Suprapubic skin (tissue), 4 donors: ENCODE measurements at places on chromosomes 12 and 14. TPM values are rescaled to one million over a fixed set of nuclear protein-coding genes. Genes with fewer than 3 reads are reported as not detected.
A peak's percentile ranks its signal among the peaks of the same experiment; 100 is the strongest.

GRCh38 chr14:55332654-55333570 lies 61.7 kb downstream of the FBXO34 start:
- no peak for DNase-seq

GRCh38 chr12:6540181-6540877 lies 6.0 kb downstream of the GAPDH start:
- peak; percentile 97 for DNase-seq

DNA sequence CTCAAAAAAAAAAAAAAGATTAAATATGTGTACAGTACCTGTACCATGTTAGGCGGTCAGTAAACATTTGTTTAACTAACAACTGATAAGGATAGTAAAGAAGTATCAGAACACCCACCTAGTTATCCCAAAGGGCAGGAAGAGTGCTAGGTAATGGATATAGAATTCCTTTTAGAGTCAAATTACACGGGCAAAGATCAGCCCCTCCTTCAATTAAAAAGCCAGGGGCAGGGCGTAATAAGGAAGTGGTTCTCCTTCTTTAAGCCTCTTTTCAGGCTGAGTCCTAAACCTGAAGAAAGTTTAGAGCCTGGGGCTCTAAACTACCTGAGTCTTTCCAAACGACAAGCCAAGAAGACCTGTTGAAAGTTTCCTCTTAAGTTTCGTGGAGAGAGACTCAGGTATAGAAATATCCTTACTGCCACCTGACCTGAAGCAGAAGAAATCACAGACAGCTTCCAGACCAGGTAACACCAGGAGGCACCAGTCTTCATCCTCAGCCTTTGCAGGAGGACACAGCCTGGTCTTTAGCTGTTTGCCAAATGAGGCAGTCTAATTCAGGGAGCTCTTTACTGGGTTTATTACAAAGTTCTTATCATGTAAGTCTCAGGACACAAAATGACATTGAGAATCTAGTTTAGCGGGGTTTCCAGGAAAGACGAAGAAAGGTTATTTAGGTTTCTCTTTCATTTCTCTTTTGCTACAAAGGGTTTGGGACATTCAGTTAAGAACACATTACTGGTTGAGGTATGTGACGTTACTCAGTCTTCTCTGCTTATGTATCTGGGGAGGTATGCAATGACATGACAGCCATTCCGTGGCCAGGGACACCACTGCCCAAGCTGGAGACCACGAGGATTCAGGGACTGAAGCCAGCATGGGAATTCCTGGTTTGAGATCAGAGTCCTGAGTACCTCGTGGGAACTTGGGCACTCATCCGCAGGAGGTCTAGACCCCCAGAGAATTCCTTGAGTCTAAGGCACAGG lies at the start of gene BCL2L14:
Gene BCL2L14 (plus strand): TSS at position 266 of the 983 bp plus-strand sequence. CDS start 8,367 bp downstream, outside the sequence.
- DNase-seq = no peak

DNA sequence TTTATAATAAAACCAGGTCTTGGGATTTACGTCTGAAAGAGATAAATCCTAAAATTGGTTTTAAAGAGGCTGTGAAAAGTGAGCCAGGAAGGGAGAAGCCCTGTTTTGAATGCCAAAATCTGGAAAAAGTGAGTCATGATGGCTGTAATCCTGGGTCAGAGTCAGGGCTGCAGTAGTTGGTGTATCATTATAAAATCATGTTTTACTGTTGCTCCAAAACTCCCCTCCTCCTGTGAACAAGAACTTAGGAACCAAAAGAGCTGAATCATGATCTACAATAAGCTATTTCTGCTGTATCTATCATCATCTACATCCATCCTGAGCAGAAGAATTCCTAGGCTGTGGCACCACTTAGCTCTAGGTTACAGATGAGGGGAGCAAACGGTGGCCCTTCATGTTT lies 79.3 kb downstream of the LMO3 start:
- no peak for DNase-seq

DNA sequence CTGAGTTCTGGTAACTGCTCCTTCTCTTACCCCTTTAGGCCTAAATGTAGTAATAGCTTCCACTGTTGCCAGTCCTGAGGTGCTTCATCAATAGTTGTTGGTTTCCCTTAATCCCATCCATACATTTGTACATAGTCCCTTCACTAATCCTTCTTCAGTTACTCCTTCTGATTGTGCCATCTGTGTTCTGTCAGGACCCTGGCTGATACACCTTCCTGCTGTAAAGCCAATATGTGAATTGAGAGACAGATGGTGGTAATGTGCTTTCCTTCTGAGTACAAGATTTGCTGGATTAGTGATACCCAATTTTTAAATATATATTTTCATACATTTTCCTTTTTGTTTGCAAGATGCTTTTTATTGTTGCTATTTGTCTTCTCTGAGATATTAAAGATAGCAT lies 66.4 kb downstream of the OTOGL start:
- DNase-seq = no peak

DNA sequence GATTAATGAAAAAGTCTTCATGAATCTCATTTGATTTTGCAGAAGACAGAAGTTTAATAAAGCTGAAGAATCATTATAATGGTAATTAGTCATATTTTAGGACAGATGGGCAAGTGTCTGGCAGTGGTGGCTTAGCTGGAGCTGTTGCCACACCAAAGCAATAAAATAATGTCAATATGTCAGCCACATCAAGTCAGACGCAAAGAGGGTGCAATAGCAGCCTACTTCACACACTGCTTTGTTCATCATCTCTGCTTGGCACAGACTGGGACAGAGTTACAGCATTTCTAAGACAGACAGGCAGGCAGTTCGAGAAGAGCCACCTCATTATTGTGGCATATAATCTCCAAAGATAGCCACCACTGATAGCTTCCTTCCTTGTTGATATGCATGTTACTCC lies 16.9 kb upstream of the KRR1 start:
- no peak for DNase-seq

GRCh38 chr14:50822501-50823042 lies 8.4 kb downstream of the NIN start:
- no peak for DNase-seq

- DNase-seq = no peak
These were observed 82.6 kb upstream of the SLC38A4 start for GRCh38 chr12:46908236-46908935.

Gene HCAR3
- total RNA-seq = 5.3 TPM

DNA sequence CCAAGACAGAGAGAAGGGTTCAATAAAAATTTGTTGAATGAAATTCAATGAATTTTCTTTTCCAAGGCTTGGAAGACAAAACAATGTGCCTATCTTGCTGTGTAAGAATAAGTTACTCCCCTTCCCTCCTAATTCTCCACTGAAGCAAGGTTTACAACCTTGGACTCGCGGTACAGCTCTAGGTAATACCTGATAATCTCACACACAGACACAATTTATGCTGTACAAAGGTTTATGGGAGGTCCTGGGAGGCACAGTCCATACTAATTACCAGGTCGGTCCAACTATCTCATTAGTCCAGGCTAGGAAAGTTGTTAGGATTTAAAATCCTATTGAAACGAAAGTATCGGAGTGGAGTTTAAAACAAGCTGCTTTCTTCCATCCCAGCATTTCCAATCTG lies 42.6 kb downstream of the NELL2 start:
- DNase-seq = no peak

Gene HPD
- not detected for total RNA-seq

DNA sequence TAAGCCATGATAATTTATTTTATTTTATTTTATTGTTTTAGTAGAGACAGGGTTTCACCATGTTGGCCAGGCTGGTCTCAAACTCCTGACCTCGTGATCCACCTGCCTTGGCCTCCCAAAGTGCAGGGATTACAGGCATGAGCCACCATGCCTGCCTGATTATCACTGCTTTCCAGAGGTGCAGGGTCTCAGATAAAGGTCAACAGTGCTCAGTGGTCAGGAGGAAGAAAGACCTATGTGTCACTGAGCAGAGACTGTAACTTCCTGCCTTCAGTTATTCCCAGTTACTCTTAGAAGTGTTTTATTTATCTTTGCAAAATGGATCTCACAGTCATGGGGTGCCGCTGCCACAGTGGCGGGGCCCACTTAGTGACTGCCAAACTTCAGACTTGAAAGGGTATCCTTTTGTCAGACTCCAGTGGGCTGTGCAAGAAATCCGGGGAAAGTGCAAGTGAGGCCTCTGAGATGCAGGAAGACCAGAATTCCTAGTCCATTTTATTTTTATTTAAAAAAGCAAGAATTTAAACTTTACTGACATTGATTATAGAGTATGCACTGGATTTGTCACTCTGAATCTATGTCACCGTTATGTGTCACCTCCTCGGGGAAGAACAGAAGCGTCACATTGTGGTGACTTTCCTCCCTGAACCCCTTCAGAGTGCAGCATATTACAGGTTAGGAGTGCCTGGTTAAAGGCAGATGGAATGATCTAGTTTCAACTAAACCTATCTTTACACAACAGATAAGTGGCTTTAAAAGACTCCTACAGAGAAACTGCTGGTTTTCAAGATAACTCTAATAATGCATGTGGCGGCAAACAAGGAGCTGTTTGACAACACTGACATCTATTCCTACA lies 59.1 kb upstream of the BICD1 start:
- DNase-seq = no peak

Gene GNPNAT1
- total RNA-seq = 9.9 TPM

Gene DHRS2
- total RNA-seq = 2.2 TPM
